ENCODE measurements at places on chromosomes 2 and 18.

DNA sequence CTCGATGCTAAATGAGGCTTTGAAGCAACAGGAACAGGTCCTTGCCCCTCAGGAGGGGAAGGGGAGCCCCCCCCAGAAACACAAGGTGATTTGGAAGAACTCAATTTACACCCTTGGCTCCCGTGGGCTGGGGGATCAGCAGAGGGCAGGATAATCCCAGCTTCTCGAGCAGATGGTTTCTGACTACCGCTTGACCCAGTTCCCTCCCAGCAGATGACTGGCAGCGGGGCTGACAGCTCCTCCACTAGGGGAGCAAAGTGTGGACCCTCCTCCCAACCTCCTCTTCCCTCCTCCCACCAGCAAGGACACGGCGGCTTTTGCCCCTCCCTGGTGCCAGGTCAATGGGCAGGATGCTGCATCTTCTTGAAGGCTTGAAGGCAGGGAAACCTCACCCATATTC is 3.5 kb upstream of the INHBB start:
- no peak for DNase-seq

DNA sequence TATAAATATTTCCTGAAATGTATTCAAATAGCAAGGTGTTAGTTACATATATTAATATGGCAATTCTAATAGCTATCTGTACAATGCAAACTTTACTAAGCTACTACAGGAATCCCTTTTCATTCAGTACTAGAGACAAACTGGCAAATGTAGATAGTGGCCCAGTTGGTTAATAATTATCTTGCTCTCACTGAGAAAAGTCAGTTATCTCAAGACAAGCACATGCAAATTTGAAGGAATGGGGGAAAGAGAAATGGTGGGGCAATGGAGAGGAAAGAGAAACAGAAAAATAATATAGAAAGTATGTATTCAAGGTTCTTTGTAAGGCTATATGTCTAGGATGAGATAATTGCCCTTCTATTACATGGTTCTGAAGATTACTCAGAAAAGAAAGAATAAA is 280.0 kb downstream of the FIGN start:
- DNase-seq = no peak

DNA sequence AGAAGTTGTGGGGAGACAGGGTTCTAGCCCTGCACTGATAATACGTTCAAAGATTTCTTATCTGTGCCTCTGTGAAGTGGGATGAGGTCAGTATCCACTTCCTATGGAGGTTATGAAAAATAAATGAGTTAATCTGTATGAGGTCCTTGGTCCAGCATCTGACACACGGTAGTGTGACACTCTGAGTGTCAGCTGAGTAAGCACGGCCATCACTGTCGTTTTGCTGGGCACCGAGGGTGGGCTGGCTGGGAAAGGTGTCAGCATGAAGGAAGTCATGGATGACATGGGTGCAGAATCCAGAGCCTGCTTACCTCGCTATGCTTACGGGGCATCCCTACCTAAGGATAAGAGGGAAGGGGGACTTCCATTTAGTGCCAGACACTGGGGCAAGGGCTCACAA is 150.3 kb downstream of the INHBB start:
- no peak for DNase-seq

DNA sequence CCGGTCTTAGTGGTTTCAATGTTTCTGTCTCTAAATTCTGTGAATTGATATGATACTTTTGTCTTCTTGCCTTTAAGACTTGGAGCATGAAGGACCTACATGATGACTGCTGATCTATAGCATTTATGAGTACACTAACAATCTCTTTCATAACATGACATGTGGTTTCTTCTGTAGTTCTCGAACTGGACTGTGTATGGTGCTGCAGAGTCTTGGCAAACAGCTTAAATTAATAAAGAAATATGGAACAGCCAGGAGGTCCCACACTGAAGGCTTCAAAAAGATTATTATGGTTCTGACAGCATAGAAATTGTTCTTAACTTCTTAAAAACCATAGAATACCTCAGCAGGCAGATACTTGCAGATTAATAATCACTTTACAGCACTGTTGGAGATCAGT is 145.0 kb downstream of the DCC start:
- DNase-seq = no peak
